NCI-H2081 (cell line): ENCODE measurements at places on chromosomes 13 and 19.

DNA sequence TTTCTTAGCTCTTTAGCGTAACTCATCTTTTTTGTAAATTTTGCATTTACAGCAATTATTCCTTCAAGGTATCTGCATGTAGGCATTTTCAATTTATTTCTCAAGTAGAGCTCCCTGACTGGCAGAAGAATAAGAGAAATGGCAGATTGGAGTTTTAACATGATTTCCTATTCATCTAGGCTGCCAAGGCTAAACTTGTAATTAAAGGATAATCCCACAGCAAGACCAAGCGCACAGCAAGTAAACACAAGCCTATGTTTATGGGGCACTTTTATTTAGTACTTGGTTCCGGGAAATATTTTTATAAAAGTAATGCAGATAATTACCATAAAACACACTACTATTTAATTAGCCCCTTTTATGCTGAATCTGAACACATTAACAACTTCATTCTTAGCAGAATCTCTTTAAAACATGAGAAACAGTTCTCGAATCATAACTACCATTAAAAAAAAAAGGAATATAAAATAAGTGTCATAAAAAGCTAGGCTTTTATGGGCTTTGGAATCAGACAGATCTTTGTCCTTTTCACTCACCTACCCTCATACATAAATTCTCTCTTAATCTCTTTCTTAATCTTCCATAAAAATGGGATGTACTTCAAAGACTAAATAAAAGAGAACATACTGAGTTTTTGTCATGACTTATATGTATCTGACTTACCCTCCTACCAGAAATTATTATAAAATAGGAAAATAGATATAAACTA lies 961.6 kb upstream of the MIR17HG start:
- no peak for DNase-seq

DNA sequence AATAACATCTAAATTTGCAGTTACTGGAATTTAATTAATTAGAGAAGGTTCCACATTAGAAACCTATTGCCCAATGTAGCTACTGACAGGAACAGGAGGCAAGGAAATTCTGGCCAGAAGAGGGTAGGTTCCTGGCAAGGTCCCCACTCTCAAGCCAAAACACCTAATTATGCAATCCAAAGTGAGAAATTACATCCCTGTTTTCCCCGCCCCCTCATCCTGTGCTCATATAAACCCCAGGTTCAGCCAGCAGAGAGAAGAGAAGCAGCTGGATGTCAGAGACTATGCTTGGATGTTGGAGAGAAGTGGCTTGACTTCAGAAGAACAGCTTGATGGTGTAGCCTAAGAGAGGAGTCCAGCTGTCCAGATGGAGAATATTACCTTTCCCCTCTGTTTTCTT lies 951.3 kb upstream of the PRR20A start:
- peak; percentile 56 for DNase-seq

DNA sequence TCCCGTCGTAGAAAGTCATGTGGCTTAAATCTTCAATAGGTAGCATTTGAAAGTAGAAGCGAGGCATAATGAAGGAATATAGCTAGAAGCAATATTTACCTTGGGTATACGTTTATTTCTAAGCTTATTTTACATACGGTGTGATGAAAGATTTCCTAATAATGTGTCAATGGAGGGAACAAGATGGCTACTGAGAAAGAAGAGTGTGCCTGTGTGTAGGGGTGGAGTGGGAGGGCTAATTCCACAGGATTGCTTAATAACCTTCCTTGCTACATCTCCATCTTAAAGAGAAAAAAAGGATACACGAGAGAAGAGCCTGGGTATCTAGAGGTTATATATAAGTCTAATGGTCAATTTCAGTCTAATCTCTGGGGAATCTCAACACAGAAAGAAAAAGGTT lies 2.0 kb downstream of the SPART start:
- DNase-seq: peak; percentile 4

GRCh38 chr19:54160854-54161253 lies 1.3 kb upstream of the LENG1 start:
- DNase-seq: no peak

DNA sequence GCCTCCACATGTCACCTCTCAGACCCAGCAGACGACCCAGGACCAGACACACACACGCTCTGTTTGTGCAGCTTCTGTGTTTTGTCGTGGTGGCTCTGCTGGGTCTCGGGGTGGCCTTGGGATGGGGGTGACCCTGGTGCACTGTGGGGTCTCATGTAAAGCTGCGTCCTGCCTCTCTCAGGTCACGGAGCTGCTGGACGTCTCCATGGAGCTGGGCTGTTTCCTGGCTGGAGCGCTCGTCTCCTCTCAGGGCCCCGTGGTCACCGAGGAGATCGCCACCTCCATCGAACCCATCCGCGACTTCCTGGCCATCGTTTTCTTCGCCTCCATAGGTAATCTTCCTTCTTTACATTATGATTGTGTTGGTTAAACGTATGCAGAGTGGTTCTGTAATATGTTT lies 45.4 kb upstream of the TFDP1 start:
- no peak for DNase-seq

GRCh38 chr19:16340092-16340491 lies 15.5 kb downstream of the KLF2 start:
- no peak for DNase-seq

GRCh38 chr19:48394331-48395169 lies 1.1 kb downstream of the GRIN2D start:
- DNase-seq: no peak

GRCh38 chr19:2381148-2381820 lies 21.2 kb downstream of the TMPRSS9 start:
- no peak for DNase-seq

DNA sequence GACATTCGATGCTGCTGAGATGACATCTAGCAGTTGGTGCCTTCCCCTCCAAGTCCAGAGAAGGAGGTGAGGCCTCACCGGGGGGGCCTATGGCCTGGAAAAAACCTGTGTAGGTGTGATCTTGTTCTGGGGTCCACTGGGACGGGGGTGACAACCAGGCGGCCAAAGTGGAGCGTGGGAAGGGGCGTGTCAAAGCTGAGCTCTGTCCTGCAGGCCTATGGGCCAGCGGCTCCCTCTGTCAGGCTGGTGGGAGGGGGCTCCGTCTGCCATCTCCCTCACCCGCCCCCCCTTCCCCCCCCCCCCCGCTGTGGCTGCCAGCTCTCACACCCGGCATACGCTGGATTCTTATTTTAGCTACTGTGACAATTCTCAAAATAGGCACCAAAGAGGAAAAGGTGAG lies 56.7 kb upstream of the UQCRFS1 start:
- no peak for DNase-seq

DNA sequence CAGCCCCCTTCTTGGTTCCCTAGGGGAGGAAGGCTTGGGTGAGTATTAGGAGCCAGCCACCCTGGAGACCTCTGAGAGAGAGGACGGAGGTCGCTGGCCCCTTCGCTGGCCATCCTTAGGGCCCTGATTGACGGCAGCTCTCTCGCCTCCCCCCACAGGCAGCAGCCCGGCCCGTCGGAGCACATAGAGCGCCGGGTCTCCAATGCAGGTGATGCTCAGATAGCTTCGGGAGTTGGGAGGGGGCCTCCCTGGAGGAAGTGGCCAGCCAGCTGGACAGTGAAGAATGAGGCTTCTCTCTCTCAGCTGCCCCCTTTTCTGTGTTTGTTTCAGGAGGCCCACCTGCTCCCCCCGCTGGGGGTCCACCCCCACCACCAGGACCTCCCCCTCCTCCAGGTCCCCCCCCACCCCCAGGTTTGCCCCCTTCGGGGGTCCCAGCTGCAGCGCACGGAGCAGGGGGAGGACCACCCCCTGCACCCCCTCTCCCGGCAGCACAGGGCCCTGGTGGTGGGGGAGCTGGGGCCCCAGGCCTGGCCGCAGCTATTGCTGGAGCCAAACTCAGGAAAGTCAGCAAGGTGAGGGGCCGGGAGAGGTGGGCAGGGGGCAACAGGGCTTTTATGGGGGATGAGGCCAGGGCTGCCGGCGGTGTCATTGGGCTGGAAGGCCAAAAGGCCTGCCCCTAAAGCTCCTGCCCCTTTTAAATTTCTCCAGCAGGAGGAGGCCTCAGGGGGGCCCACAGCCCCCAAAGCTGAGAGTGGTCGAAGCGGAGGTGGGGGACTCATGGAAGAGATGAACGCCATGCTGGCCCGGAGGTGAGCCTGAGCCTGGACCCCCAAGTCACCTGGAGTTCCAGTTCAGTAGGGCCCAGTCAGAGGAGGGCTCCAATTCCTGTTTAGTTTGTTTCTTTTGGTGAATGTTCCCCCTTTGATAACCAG lies 15.0 kb downstream of the VASP start:
- no peak for DNase-seq

DNA sequence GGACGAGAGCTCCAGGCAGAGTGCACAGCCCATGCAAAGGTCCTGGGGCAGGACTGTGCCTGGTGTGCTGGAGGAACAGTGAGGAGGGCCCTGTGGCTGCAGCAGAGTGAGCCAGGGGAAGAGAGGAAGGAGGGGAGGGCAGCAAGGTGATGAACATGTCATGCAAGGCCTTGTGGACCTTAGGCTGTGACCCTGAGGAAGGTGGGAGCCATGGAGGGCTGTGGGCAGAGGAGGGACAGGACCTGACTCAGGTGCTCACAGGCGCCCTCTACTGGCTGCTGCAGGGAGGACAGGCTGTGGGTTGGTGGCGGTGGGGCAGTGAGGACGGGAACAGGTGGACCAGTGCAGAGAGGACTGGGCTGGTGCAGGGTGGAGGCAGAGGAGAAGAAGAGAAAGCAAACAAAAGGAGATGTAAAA lies 170.3 kb downstream of the PTPRS start:
- no peak for DNase-seq

GRCh38 chr19:35098413-35099049 lies 17.1 kb upstream of the FXYD3 start:
- DNase-seq: no peak

DNA sequence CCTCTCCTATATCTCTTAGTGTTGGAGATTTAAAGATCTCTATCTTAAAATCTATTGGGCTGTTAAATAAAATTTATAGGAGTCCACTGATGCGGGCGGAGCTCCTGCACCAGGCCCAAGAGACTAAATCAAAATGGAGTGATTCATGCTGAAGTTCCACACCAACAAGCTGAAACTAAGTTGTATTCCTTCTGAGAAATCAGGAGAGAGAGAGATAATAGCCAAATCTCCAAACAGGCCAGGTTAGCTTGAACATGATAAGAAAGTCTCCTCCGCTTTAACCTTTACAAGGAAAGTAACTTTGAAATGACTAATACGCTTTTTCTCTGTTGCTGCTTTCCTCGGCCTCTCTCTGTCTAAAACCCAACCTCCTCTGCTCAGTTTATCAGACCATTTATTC lies 241.9 kb upstream of the NBEA start:
- DNase-seq: no peak

DNA sequence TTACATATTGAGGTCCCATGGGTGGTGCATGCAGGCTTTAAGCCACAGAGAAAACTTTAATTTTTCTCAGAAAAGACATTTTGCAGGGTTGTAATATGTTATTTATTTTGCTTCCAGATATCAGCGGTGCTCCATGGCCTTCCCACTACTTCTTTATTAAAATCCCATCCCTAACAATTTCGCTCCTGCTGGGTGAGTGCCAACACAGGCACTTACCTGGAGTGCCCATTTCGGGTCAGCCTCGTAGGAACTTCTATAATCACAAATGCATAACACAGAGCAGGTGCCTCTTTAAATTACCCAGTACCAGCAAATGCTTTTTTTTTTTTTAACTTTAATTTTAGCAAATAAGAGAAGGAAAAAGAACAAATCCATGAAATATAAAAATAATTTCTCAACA lies 86.4 kb downstream of the EFNB2 start:
- DNase-seq: no peak

GRCh38 chr13:75635828-75636435 lies at the start of gene LMO7:
TSS of gene LMO7 (plus strand) at chr13:75636330. CDS start at chr13:75636658, 328 bp downstream.
- DNase-seq: peak; percentile 4
